ENCODE measurements at places on chromosomes 11 and 22.
A peak's percentile ranks its signal among the peaks of the same experiment; 100 is the strongest.

DNA sequence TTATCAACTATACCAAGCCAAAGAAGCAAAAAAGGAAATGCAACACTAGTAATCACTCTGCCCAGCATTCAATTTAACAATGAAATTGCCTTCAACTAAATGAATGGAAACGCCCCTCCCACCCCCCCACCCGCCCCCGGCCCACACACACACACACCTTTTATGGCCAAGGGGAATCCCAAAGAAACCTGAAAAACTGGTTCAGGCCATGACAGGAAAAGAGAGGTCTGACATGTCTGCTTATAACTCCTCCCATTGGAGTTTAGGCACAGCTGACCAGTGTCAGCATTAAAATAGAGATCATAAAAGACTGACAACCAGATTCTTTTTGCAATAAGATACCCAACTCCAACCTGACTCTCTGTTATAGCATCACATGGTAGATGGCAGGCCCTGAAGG lies 42.6 kb downstream of the ACER3 start:
- DNase-seq = peak; percentile 50

DNA sequence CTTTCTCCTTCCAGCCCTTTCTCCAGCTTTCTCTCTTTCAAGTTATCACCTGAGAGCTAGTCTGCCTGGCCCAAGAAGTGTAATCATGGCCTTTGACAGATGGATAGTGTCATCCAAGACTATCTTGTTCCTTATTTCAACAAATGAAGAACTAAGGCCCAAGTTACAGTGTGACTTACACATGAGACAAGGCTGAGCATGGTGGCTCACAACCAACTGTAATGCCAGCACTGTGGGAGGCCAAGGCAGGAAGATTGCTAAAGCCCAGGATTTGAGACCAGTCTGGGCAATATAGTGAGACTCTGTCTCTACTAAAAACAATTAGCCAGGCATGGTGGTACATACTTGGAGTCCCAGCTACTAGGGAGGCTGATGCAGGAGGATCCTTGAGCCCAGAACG lies 3.7 kb upstream of the RANGAP1 start:
- no peak for DNase-seq

DNA sequence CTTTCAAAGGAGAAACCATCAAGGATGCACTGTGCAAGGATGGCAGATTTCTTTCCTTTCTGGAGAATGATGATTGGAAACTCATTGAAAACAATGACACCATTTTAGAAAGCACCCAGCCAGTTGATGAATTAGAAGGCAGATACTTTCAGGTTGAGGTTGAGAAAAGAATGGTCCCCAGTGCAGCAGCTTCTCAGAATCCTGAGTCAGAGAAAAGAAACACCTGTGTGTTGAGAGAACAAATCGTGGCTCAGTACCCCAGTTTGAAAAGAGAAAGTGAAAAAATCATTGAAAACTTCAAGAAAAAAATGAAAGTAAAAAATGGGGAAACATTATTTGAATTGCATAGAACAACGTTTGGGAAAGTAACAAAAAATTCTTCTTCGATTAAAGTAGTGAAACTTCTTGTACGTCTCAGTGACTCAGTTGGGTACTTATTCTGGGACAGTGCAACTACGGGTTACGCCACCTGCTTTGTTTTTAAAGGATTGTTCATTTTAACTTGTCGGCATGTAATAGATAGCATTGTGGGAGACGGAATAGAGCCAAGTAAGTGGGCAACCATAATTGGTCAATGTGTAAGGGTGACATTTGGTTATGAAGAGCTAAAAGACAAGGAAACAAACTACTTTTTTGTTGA lies 9.8 kb downstream of the FAM111A start:
- no peak for DNase-seq

- DNase-seq = no peak
These were observed 53.1 kb upstream of the NAV2 start for GRCh38 chr11:19659529-19659928.

DNA sequence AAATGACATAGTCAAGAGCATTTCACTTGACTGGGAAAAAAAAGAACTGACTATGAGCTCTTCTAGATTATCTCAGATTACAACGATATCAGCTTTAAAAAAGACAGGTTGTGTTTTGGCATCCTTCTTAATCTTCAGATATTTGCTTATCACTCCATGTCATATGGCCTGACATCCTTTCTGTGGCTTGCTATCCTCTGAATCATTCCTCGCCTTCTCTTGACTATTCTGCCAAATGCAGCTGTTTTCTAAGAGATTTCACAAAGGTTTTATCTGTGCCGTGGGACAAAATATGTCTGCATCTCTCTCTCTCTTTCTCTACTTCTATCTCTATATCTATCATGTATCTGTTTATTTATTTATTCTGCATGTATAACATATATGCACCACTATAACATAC lies 746.1 kb downstream of the CNTN5 start:
- DNase-seq = peak; percentile 9

DNA sequence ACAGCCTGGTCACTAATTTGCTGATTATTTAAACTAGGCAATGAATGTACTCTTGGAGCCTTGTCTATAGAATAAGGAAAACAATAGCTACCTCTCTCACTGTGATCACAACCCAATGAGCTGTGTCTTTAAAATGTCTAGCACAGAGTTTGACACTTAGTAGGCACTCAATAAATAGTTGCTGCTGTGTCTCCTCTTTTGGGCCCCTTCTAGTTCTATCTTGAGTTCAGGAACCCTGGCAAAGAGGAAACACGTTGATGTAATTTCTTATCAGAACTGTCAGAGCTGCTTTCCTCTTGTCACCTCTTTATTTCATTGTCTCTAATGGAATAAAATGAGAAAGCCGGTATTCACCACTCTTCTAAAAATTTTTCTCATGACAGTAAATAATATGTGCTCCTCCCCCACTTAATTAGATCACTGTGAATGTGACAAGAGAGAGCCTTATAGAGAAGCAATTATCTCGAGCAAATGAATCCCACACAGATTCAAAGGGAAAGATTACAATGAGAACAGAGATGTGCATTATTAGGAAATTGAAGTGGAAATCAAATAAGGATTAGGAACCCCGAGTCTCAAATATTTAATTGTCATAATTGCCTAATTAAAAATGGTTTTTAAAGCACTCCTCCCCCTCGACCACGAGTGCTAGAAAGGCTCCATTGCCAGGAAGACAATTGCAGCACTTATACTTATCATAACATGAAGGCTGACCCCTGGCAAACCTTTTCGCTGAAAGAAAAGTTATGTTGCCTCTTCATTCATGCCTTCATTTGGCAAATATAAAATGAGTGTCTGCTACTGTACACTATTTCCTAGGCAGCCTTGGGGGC lies 175.0 kb upstream of the BDNF start:
- DNase-seq = no peak

DNA sequence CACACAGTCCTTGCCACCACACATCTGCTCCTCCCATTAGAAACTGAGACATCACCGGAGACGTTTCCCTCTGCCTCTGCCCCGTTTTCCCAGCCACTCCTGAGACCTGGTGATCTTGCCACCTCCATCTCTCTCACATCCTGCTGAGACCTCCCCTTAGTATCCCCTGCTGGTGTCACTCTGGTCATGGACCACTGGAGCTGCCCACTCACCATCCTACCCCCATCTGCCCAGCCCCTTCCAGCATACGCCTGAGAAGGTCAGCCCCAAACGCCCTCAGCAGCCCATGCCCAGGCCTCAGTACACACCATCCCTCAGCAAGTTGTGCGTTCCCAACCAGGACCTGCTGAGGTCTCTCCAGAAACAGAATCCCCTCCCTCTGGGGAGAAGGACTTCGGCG lies 64.3 kb downstream of the SHANK2 start:
- no peak for DNase-seq

DNA sequence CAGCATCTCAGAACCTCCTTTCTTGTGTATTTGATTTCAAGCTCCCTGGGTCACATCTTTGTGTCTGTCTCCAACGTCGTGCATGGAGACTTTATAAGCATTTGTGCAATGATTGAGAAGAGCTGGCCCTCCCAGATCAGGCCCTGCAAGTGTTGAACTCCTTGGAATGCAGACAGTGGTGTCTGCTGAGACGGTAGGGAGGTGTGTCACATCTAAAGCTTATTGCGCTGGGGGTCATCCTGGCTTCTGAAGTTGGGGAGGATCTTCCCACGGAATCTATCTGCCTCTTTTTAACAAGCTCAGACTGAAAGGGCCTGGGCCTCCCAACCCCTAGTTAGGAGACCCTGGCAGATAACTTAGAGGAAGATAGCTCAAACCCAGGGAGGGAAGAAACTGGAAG lies 6.7 kb downstream of the APLNR start:
- no peak for DNase-seq

DNA sequence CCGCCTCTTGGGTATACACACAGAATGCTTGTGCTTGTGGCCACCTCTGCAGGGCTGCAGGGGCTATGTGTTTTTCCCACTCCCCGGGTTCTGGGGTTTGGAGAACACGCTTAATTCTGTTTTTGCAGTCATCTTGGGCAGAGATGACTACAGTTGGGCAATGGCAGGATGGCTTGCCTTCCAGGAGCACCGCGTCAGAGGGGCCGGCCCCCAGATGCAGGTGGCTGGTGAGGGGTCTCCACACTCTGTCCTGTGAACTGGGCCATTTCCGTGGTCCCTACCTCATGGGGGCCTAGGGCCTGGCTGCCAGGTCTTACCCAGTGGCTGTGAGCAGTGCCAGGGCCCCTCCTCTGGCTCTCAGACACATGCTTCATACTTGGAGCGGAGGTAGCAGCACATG lies 68.3 kb downstream of the CTTN start:
- DNase-seq = no peak

DNA sequence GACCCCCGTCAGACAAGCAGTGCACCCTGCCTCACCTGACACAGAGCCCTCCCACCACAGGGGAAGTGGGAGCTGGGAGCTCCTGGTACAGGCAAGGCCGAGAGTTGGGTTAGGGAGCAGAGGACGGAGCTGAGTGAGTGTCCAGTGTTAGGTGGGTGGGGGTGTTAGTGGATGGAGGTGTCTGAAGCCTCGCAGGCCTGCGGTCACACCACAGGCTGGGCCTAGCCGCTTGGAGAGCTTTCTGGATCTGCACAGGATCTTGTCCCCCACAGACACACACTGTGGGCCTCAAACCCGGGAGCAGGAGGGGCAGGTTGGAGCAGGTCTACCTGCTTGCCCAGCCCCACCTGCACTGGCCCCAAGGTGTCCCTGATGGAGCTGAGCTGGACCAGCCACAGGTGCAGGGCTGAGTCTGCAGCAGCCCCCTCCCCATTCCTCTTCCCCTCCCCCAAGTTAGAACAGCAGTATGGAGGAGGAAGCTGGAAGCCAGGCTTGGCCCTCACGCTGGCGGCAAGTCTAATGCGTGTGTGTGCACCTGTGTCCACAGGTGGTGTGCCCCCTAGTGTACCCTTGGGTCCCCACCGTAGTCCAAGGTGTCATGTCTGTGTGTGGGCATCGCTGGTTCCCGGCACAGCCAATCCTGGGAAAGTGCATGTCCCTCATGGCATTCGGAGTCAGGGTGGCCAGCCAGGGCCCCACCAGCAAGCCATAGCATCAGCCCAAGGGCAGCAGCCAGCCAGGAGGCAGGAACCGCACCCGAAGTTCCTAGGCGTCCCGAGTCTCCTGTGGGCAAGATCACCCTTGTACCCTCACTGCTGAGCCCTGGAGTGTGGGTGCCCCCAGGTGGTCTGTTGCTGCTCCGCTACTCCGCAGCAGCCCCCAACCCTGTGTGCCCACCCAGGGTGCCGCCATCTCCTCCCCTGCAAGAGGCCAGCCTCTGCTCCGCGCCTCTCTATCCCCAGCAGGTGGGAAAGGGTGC lies 2.0 kb upstream of the GATD1 start:
- no peak for DNase-seq

DNA sequence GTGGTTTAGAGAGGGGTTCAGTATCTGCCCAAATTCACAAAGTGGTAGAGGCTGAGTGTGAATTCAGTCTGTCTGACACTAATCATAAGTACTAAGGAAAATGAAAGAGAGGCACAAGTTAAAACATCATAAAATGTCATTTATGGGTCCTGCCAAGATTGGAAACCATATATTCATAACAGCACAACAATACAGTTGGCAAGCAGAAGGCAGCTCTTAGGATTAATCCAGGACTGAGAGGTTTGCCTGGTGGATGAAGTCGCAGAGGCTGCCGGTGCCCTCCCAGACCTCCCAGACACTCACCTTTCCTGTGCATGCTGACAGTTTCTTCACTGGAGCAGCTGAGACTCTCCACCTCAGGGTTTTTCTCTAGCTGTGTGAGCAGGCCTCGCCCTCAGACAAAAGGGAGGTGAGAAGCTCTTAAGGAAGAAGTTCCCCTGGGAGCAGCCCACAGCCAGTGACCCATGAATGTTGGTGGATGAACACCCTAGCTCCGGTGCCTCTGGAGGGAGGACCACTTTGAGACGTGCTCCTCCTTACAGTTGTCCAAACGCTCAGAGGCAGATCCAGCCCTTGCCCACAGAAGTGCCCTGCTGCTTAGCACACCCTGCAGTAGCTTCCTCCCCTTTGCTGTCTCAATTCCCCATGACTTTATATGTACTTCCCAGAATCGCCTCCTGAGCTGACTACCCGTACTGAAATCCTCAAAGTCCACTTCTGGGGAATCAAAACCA lies 43.7 kb downstream of the MAML2 start:
- DNase-seq = no peak

Measured in hepatocyte (in vitro differentiated cells).